Stimulated activated CD8-positive, alpha-beta memory T cell treated with anti-CD3 and anti-CD28 coated beads, Interleukin-7, amount 100 ng/mL, for 4 hours (primary cell): ENCODE measurements at places on chromosomes 5 and 9.

- DNase-seq = no peak
These were observed 79.5 kb downstream of the GLIS3 start for GRCh38 chr9:4220346-4220745.

DNA sequence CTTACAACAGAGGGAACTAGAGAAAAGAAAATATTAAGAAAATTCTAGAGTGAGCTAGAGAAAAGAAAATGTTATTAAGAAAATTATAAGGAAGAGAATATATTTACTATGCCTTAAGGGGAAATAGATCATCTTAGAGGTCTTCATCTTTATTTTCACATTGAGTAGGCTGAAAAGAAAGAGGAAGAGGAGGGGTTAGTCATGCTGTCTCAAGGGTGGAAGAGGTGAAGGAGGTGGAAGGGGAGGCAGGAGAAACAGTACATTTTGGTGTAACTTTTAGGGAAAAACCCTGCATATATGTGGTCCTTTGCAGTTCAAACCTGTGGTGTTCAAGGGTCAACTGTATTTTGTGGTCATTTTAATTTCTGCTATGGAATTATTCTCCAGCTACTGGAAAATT, 46.6 kb downstream of the PPIP5K2 start:
- DNase-seq = no peak

DNA sequence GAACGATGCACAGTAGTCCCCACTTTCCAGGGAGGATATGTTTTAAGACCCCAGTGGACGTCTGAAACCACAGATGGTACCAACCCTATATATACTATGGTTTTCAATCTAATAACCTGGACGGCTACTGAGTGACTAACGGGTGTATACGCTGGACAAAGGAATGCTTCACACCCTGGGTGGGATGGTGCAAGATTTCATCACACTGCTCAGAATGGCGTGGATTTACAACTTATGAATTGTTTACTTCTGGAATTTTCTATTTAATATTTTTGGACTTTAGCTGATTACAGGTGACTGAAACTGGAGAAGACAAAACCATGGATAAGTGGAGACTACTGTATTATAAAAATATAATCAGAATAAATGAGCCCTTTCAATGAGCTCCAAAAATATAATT, 147.6 kb upstream of the TRIM32 start:
- no peak for DNase-seq

GRCh38 chr5:157665467-157666070, 5.8 kb upstream of the C5orf52 start:
- DNase-seq = no peak

- DNase-seq = no peak
These were observed 1.8 kb downstream of the MCTP1 start for GRCh38 chr5:95283022-95283615.

GRCh38 chr9:89116064-89116804, 62.4 kb downstream of the SHC3 start:
- no peak for DNase-seq

- no peak for DNase-seq
These were observed 111.4 kb downstream of the FANCC start for GRCh38 chr9:95206143-95206542.

- no peak for DNase-seq
These were observed 5.9 kb upstream of the RGMB start for GRCh38 chr5:98767581-98767980.

- no peak for DNase-seq
These were observed 34.1 kb upstream of the GDNF start for GRCh38 chr5:37873988-37874387.

- DNase-seq = no peak
These were observed 3.2 kb downstream of the MAP3K1 start for GRCh38 chr5:56818450-56819037.

DNA sequence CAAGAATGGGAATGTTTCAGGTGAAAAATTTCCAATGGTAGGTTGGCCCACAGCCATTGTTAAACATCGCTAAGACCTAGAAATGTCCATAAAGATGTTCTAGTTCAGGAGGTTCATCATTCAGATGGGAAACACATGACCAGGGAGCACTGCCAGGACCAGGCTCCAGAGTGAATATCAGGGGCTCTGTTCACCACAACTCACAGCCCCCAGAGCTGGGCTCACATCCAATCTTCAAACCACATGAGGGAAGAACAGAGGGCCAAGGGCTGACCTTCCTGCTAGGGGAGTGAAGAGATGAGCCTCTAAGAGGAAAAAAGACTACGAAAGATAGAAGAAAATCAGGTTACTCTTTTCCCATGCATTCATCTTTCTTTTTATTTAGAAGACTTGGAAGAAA, 205.8 kb downstream of the SEMA5A start:
- DNase-seq = no peak

- DNase-seq = no peak
These were observed 117.4 kb downstream of the PRKACG start for GRCh38 chr9:68896486-68896885.

GRCh38 chr9:81305561-81306182, 383.7 kb downstream of the TLE1 start:
- no peak for DNase-seq

- DNase-seq = peak; percentile 58
These were observed 57.9 kb downstream of the DOCK8 start for GRCh38 chr9:272251-273213.

- no peak for DNase-seq
These were observed 186.5 kb downstream of the LURAP1L start for GRCh38 chr9:12961276-12961809.

- no peak for DNase-seq
These were observed 43.5 kb upstream of the PCAT7 start for GRCh38 chr9:94511134-94511954.

DNA sequence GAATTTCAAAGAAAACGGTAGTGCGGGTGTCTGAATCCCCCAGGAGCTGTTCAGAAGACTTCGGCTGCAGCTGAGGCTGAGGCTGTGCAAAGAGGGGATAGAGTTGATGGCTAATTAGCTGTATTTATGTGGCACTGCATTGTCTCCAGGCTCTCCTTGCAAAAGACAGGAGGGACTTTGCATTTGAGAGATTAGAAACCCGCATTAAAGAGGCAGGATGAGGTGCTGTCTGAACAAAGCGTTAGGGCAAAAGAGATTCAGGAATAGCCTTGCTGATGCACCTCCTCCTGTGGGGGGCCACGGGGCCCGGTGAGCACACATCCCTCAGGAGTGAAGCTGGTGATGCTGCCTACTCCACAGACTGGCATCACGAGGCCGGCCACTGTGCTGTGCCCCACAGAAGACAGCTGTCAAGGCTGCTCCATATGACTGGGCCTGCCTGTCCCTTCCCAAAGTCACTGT, 343.6 kb upstream of the DAP start:
- DNase-seq = no peak

GRCh38 chr9:77417566-77417965, 230.6 kb downstream of the GNA14 start:
- DNase-seq = no peak

DNA sequence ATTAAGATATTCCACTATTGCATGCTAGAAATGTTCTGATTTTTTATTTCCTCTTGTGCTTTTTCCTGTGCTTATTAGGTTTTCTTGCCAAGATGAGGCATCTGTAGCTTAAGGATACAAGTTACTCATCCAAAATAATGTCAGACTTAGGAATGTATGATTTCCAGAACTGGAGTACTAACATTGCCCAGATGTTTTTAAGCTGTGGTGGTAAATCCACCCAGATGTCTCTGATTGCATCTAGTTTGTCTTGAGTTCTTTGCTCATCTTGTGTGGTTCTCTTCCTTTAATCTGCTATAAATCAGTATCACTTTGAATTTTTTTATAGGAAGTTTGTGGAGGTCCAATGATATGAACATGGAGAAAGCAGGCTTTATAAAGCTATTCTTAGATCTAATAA, 337.5 kb upstream of the ZNF608 start:
- DNase-seq = no peak

DNA sequence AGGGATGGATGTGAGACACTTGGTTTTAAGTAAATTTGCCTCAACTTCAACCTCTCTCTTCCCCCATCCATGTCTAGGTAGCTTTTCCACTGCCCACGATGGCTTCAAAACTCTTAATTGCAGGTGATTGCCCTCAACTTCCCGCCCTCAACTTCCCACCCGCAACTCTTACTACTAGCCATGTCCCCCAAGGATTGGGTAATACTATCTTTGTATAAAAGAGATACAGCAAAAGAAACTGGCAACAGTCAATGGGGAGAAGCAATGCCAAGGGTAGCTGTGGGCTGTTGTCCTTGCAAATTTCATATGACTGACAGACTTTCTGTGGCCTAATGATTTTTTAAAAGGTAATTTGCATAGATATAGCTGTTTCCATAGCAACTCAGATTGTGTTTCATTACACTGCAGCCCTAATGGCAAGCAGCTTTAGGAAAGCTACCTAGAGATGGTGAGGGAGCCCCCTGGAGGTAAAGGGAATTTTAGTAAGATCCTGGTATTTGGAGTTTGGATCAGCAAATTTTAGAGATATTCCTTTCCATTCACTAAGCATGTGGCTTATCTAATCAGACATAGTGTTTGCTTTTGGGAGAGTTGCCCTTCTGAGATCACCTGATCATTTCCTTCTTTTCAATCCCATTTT, 421.5 kb upstream of the DAP start:
- no peak for DNase-seq

DNA sequence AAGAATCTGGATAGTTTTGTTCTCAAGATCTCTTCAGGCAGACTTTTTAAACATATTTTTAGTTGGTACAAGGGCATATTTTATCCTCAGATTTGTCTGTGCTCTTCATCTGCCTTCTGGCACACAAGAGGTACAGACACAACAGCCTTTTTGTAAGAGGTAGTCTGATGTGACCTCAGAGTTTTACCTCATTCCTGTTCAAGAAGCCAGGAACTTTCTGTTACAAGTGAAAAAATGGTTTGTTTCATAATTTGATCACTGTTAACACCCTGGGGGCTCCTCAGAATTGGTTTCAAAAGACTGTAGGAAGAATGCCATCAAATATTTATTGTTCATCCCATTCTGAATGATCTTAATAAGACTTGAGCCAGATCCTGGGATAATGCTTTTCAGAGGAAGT, 136.7 kb downstream of the PRKACG start:
- no peak for DNase-seq

- DNase-seq = no peak
These were observed 225.9 kb downstream of the SGCD start for GRCh38 chr5:156552855-156553358.

- DNase-seq = no peak
These were observed 9.3 kb downstream of the DNAJC18 start for GRCh38 chr5:139430015-139430414.

GRCh38 chr5:83473346-83474160, 2.0 kb downstream of the VCAN start:
- no peak for DNase-seq

- no peak for DNase-seq
These were observed 64.4 kb downstream of the ANXA1 start for GRCh38 chr9:73216100-73216499.

DNA sequence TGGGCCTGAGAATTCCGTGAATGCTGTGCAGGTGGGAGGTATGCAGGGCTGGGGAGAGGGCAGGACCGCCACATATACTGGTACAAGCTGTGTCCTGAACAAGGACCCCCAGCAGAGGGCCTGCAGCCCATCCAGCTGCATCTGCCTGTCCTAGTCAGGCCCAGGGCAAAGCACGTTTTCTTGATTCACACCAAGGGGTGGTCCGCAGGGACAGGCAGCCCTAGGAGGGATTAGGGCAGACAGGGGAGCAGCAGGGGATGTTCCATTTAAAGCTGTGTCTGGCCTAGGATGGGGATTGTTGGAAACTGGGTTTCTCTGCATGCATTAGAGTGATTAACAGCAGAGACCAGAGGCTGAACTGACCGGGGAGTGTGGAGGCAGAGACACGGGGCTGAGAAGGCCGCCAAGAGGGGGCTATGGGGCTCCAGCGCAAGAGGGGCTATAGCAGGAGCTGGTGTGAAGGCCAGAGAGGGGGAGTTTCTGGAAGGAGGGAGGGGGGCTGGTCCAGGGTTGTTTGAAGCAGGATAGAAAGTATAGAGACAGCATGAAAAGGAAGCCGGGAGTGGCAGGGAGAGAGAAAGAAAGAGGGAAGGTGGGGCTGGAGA, 2.7 kb downstream of the GRM6 start:
- DNase-seq = no peak

GRCh38 chr5:52909192-52909591, 80.0 kb upstream of the ITGA2 start:
- DNase-seq = no peak

GRCh38 chr9:122172131-122172530, 12.4 kb downstream of the MORN5 start:
- no peak for DNase-seq

DNA sequence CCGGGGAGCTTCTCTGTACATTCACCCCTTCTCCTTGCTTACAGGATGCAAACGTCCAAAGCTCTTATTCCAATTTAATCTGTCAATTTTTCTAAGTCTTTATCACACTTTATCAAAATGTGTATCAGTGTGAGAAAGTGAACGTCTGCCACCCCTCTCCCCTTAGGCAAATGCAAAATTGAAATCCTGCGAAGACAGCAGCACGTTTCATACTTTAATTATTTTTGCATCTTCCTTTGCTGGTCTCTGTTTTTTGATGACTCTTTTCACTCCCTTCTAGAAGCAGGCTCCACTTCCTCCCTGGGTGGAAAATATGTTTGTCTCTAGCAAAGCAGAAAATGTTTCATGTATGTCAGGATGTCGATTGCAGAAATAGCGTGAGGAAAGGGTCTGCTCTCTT, 576.5 kb upstream of the BRINP1 start:
- DNase-seq = no peak

- DNase-seq = peak; percentile 41
These were observed 96.0 kb downstream of the HINT1 start for GRCh38 chr5:131068893-131069643.

DNA sequence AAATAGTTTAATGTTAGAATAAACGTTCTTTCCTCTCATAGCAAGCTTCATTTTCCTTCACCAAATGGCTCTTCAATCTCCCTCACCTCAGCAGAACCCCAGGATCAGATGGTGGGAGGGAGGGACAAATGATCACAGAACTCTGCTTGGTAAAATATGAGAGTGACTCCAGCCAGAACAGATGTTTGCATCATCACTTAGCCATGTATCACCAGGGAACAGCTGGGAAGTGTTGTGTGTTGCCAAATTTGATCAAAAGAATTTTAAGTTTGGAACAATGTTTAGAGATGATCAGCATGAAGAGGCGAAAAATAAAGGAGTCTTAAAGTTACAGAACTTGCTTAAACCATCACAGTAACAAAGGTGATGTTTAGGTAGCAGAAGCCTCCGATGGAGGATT, 115.7 kb downstream of the FRMD3 start:
- no peak for DNase-seq

DNA sequence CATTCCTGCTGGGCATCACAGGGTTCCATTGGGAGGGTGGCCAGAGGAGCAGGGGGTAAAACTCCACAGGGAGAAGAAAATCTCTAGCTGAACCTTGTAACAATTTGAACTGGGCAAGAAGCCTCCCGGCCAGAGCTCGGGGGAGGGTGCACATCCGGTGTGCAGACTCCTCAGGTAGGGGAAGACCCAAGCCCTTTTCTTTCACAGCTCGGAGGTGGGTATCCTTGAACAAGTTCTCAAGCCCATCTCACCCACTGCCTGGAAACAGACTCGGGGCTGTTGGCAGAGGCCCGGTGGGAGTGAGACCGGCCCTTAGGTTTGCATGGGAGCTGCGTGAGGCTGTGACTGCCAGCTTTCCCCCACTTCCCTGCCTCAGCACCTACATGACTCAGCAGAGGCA, 111.5 kb upstream of the IL7R start:
- DNase-seq = no peak
